ENCODE measurements at places on chromosomes 4 and X. TPM values are rescaled to one million over a fixed set of nuclear protein-coding genes. Genes with fewer than 3 reads are reported as not detected.

The USP53 gene
- 208 TPM for total RNA-seq

The FHDC1 gene
- 0.35 TPM for total RNA-seq

The KLKB1 gene
- total RNA-seq = 1.6 TPM

The TMEM150C gene
- 2.0 TPM for total RNA-seq

The FAAH2 gene
- total RNA-seq = not detected

The GAGE12F gene
- not detected for total RNA-seq

The VEGFD gene
- 19.5 TPM for total RNA-seq

The SMIM10L2A gene
- 0.14 TPM for total RNA-seq

The RASGEF1B gene
- 24.4 TPM for total RNA-seq

DNA sequence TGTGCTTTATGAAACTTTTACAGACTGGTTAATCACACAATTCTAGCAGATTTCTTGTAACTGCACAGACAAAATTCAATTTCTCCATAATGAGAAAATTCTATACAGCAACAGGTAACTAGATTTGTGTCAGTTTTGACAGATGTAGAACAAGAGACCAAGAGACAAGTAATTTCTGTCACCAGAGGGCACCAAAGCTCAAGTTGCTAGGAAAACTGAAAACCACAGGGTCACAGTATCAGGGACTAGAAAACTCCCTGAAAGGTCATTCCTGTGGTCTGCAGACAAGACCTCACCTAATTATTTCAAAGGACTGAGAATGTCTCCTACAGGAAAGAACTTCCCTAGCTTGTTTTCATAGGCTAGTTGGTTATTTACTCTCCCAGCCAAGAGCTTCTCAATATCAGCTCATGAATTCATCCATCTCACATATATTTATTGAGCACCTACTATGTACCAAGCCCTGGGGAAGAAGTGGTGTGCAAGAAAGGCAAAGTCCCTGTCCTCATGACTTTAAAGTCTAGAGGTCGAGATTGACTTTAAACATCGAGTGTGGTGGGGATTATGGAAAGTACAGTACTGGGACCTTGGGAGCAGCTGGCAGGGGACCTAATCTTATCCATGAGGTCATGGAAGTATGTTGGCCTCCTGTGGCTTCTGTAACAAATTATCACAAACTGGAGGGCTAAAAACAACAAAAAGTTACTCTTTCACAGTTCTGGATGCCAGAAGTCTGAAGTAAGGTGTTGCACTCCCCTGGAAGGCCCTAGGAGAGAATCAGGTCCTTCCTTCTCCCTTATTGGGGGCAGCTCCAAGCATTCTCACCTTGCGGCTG lies 47.8 kb upstream of the SETD7 start:
- DNase-seq = no peak

GRCh38 chr4:108129196-108129595 lies 39.5 kb downstream of the LEF1 start:
- DNase-seq = no peak

DNA sequence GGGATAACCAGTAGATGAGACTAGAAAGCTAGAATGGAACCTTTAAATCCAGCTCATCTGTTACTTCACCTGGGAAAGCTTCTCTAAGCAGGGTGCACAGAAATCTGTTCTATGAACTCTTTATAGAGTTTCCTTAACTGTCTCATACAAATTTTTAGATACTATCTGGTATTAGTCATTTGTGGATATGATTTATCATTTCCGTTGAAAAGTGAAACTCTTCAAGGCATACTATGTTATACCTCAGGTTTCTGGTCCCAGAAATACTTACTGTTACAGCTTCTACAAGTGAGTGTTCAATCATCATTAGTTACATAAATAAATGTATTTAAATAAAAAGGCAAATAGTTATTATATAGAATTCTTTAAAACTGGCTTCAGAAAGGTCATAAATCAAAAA lies 298.3 kb upstream of the AGA start:
- no peak for DNase-seq

DNA sequence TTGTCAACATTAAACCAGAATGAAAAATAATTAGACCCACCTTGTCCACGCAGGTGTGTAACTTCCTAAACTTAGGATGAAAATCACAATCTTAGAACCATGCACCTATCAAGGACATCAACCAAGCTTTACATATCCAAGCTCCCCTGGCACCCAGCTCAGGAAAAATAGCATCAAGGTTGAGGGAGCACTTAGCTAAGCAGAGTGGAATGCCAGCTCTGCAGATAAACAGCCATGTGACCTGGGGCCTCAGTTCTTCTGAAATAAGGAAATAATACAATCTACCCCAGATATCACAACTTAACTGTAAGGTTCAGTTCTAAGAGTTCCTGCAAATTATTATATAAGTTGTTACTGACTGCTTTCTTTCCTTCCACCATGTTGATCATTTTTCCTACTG lies 64.7 kb downstream of the DHX15 start:
- no peak for DNase-seq

DNA sequence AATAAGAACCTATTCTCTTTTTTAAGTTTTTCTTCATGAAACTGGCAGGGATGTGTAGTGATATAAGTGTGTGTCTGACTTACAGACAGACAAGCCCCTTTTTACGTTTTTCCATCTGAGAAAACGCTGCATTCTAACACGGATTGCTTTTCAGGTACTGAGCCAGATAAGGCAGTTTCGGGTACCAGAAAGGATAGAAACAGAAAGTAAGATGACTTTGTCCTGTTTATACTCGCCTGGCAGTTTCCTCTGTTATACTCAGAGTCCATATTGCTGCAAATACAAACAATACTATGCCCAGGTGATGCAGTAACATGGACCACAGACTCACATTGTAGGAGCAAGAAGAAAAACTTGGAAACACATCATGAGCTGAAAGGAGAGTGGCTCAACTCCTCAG lies 2320.6 kb upstream of the AGA start:
- DNase-seq = no peak

- DNase-seq = no peak
Observed at GRCh38 chr4:3868211-3869173, 102.3 kb downstream of the ADRA2C start.

- DNase-seq = no peak
Observed at GRCh38 chr4:14520171-14520570, 482.1 kb upstream of the CPEB2 start.

GRCh38 chr4:76905521-76905920 lies 7.6 kb upstream of the SOWAHB start:
- DNase-seq = no peak

- no peak for DNase-seq
Observed at GRCh38 chrX:71396576-71396975, 30.4 kb downstream of the TAF1 start.

GRCh38 chrX:133389975-133390374 lies 25.3 kb downstream of the GPC4 start:
- DNase-seq = no peak

DNA sequence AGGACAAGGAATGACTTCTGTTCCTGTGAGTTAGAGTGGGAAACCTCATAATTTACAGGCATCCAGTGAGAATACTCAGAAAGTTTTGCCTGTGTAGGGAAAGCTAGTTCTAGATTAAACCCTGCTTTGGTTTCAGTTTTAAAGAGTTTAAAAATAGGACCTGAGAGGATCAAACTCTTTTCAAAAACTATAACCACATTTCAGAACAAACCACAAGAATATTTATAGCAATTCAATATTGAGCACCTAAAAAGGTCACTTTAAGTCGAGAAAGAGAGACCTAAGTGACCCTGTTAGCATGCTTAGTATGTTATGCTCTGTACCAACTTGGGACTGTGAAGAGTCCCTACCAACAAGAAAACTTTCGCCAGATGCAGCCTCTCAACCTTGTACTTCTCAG lies 17.4 kb upstream of the PWWP3B start:
- no peak for DNase-seq

DNA sequence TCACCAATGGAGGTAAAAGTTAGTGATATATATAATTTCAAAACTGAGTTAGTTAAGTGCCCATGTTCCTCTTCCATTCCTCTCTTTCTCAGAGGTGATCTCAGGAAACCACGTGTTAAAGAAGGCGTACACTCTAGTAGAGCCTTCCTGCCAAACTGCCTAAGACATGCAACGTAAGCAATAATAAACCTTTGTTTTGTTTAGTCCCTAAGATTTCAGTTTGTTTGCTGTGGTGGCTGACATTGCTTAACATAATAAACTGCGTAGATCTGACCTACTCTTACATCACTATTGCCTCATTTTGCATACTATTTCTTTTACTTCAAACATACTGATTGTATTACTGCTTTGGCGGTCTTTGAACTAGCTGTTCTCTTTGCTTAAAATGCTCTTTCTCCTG lies 99.2 kb downstream of the JADE1 start:
- DNase-seq = no peak

- DNase-seq = no peak
Observed at GRCh38 chr4:130705023-130705422, 1609.1 kb downstream of the C4orf33 start.

GRCh38 chr4:77538574-77539157 lies 67.0 kb upstream of the CXCL13 start:
- no peak for DNase-seq

GRCh38 chr4:113666386-113667114 lies 95.0 kb downstream of the CAMK2D start:
- no peak for DNase-seq

DNA sequence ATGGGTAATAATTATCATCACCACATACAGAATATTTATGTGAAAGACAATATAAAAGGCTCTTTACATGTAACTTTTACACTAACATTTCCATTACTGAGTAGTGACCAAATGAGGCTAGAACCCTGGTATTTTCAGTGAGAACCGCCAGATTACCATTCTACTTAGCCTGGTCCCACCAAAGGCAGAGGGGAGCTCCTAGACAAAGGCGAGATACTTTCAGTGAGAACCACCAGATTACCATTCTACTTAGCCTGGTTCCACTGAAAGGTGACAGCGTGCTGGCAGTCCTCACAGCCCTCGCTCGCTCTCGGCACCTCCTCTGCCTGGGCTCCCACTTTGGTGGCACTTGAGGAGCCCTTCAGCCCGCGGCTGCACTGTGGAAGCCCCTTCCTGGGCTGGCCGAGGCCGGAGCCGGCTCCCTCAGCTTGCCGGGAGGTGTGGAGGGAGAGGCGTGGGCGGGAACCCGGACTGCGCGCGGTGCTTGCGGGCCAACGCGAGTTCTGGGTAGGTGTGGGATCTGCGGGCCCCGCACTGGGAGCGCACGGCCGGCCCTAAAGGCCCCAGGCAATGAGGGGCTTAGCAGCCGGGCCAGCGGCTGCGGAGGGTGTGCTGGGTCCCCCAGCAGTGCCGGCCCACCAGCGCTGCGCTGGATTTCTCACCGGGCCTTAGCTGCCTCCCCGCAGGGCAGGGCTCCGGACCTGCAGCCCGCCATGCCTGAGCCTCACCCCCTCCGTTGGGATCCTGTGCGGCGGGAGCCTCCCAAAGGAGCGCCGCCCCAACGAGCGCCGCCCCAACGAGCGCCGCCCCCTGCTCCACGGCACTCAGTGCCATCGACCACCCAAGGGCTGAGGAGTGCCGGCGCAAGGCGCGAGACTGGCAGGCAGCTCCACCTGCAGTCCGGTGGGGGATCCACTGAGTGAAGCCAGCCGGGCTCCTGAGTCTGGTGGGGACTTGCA lies 1276.1 kb downstream of the PCDH7 start:
- DNase-seq = no peak

DNA sequence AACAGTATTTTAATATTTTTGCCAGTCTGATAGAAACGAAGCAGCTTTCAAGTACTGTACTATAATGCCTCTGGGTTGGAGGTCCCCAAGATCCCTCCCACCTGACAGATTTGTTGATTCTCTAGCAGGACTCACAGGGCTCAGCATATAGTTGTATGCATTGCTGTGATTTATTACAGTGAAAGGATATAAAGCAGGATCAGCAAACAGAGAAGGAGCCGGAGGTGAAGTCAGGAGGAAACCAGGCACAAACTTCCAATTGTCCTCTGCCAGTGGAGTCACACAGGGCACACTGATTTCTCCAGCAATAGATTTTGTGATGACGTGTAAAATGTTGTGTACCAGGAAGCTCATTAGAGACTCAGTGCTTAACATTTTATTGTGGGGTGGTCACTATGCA lies 19.0 kb downstream of the USP53 start:
- no peak for DNase-seq

GRCh38 chr4:1771555-1772305 lies 21.4 kb upstream of the FGFR3 start:
- DNase-seq = no peak

DNA sequence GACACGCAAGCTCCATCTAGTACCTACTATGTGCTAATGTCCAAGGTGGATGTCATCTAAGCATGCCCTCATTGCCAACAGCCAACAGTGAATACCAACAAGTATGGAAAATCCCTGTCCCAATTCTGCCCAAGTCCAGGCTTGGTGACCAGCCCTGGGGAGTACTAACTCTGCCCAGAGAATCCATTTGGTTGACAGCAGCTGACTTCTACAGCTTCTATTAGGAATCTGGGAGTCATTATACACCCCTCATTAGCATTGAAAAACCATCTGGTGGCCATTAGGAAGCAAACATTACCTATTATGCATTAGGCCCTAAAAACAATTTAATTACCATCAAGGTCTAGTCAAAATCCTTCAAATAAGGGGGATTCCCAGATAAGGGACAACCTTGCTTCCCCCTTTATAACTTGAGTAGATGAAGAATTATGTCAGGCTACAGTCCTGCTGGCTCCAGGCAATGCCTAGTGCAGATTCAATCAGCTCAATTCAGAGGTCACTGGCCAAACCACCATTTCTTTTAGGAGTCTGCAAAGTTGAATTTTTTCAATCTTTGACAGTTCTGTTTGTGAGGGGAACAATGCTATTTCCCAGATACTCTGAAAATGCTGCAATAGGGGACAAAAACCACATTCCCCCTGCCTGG lies 228.0 kb upstream of the LDB2 start:
- no peak for DNase-seq

DNA sequence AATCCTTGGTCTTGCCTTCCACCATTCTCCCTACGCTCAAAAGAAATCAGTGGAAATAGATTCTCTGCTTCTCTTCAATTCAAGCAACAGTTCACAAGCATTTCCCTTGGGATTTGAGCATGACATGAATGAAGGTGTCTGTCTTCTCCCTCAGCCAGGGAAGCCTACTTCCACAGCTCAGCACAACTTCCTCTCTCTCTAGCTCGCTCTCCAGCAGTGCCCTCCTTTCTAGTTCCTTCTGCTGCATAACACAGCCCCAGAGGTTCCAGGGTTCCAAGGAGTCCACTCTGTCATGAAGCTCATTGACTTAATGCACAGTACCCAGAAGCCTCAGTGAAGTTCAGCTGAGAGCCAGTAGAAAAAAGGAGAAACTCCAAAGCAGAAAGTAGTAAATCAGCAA lies 81.3 kb downstream of the PLS3 start:
- DNase-seq = no peak

All from thoracic aorta (tissue), 2 donors.